H9 (cell line): ENCODE measurements at places on chromosomes 1 and 21. TPM values are rescaled to one million over a fixed set of nuclear protein-coding genes. Genes with fewer than 3 reads are reported as not detected.

DNA sequence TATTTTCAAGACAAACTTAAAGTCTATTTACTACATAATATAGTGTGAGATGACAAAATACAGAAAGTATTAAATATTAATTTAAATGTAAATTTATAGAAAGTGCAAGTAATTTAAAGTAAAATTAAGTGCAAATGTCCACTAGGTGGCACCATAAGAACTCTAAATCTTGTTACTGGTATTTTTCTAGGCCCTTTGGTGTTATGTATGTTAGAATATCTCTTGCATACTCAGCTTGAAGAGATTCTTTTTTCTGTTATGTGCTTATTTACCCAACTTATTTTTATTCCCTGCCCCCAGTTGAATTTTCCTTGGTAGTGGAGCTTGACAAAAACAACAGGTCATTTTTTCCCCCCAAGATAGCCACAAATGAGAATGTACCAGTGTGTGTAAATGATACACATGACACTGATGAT is 71.5 kb downstream of the RPS6KC1 start:
- no peaks in the 10 kb centered on the region for H3K4me1 ChIP-seq
- H3K4me3 ChIP-seq = no peak overlapping the region
- no peak overlapping the region for H3K27ac ChIP-seq
- H3K27me3 ChIP-seq = no peaks in the 10 kb centered on the region

DNA sequence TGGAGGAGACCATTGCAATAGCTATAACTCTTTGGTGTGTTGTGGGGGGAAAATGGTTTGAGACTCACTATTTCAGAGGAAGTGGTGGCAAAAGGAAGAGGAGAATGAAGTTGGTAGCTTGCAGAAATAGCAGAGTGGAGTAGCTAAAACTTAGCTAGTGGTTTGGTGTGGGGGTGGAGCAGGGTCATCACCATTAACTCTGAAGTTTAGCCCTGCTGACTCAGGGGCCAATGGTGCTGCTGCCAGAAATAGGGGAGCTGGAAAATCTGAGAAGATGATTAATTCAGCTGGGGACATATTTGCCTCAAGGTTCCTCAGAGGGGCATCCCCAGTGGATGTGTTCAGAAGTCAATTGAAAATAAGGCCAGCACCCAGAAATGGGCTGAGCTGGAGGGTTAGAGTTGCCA is 65.4 kb downstream of the RUNX1 start:
- no peaks in the 10 kb centered on the region for H3K27me3 ChIP-seq
- H3K4me1 ChIP-seq = no peaks in the 10 kb centered on the region; the same call in 1 of the 2 replicates
- no peaks in the 10 kb centered on the region for H3K36me3 ChIP-seq
- no peak for DNase-seq
- no peak overlapping the region for H3K27ac ChIP-seq

DNA sequence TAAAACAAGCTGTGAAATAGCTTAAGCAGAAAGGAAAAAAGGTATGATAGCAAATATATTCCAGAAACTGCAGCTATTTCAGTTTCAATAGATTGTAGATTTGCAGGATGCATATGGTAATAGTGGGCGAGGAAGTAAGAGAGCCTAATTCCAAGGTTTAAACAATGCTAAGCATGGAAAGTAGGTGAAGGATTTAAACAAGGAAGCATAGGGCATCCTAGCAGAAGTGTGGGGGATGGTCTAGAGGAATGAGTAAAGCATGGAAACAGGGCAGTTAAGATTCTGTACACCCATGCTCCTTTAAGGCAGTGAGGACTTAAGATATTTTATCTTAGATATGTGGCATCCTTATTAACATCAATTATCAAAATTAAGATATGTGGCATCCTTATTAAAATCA is 2.6 kb downstream of the IVNS1ABP start:
- no peak overlapping the region for H3K27ac ChIP-seq
- peak overlapping the region; percentile 96 for H3K4me3 ChIP-seq
- peaks cover 5% of the 10 kb centered on the region for H3K36me3 ChIP-seq
- peaks cover 2% of the 10 kb centered on the region; the same call in 1 of the 2 replicates for H3K4me1 ChIP-seq

DNA sequence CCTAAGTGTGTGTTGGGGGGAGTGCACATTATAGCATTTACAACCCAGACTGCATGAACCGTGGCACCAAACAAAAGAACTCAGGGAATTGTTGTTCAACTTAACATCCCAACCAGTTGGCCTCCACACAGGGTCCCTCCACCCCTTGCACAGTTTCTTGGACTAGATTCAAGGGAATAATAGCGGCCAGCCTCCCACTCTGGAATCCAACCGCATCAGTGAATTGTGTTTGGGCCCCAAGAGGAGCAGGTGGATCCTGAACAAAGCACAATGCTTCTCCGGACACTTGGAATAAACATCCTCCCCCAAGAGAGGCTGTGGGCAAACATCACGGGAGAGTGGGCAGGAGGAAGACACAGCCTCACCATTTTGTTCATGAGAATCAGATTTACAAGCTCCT is 18.2 kb downstream of the CD34 start:
- H3K4me1 ChIP-seq = no peaks in the 10 kb centered on the region
- H3K27ac ChIP-seq = no peak overlapping the region
- no peak overlapping the region for H3K4me3 ChIP-seq
- H3K27me3 ChIP-seq = no peaks in the 10 kb centered on the region
- H3K36me3 ChIP-seq = no peaks in the 10 kb centered on the region
- no peak for DNase-seq

DNA sequence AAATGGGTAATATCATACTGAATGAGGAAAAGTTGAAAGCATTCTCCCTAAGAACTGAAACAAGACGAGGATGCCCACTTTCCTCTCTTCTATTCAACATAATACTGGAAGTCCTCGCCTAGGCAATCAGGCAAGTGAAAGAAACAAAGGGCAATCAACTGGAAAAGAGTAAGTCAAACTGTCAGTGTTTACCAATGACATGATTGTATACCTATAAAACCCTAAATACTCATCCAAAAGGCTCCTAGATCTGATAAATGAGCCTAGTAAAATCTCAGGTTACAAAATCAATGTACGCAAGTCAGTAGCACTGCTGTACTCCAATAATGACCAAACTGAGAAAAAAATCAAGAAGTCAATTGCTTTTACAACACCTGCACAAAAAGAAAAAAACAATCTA is 575.8 kb upstream of the PRMT6 start:
- H3K36me3 ChIP-seq = peaks cover 16% of the 10 kb centered on the region
- no peak overlapping the region for H3K4me3 ChIP-seq
- no peak overlapping the region for H3K27ac ChIP-seq
- H3K27me3 ChIP-seq = no peaks in the 10 kb centered on the region
- H3K4me1 ChIP-seq = no peaks in the 10 kb centered on the region
- no peak for DNase-seq

GRCh38 chr1:86472767-86473166 is 4.0 kb downstream of the CLCA1 start:
- H3K36me3 ChIP-seq = no peaks in the 10 kb centered on the region
- no peak for DNase-seq
- no peak overlapping the region for H3K4me3 ChIP-seq

DNA sequence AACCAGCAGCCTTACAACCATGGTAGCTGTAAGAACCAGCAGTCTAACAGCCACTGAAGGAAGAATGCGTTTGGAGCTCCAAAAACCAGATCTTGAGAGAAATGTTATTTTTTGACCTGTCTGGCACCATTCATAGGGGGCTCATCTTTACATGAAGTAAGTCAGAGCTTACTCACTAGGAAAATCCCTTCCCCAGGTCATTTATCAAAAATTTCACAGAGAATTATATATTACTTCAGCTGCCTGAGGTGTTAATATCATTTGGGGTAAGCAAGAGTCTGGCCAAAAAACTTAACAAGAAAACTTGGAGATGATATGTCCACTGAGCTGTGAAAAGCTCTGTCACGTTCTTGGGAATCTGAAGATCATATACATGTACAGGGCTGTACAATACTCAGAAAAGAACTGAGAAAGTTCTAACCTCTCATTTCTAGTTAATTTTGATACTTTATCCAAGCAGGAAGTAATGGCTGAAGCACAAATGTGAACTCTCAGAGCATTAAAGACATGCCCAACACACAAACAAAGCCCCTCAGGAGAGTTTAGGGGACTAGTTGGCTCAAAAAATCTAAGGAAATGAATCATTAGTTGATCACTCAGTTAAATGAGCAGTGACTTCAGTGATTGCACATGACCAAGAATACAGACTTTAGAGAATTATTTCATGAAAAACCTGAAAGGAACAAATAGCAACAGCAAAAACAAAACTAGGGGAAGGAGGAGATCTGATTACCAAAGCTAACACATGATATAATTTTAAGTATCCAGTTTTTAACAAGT is 681.1 kb downstream of the LTN1 start:
- no peak overlapping the region for H3K27ac ChIP-seq
- DNase-seq = no peak
- H3K4me3 ChIP-seq = no peak overlapping the region
- no peaks in the 10 kb centered on the region for H3K4me1 ChIP-seq

DNA sequence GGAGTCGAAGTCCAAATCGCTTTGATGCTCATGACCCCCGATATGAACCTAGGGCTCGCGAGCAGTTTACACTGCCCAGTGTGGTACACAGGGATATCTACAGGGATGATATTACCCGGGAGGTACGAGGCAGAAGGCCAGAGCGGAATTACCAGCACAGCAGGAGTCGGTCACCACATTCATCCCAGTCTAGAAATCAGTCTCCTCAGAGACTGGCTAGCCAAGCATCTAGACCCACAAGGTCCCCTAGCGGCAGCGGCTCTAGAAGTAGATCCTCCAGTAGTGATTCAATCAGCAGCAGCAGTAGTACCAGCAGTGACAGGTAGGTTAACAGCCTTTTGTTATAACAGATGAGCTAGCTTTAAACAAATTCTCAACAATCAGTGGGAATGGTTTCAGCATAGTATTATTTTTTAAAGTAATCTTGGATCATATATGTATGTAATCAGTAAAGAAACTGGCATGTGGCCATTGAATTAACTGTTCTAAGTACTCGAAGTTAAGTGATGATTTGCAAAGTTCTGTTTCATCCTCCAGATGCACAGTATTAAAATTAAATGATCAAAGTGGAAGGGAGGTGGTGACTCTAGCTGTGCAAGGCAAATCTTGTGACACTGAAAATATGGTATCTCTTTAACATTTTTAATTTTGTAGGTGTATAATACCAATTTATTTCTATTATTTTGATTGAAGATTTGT is 29.0 kb downstream of the SPEN start:
- no peaks in the 10 kb centered on the region for H3K27me3 ChIP-seq

DNA sequence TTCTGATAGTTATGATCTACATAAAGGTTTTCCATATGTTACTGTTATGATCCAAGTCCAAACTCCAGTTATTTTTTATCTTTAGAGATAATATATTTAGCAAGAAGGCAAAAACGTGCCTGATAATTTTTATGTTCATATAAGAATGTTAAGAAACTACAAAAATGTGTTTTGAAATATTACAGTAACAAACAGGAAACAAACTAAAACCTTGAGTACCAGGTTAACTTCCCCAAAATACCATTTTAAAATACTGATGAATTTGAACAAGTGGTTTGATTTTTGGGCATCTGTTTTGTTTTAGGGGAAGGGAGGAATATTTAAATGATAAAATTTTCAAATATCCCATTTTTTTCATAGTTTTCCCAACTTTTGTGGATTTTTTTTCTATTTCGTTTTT is 124.8 kb downstream of the NR5A2 start:
- H3K4me3 ChIP-seq = no peak overlapping the region
- no peaks in the 10 kb centered on the region for H3K27me3 ChIP-seq
- H3K27ac ChIP-seq = no peak overlapping the region
- H3K4me1 ChIP-seq = no peaks in the 10 kb centered on the region

DNA sequence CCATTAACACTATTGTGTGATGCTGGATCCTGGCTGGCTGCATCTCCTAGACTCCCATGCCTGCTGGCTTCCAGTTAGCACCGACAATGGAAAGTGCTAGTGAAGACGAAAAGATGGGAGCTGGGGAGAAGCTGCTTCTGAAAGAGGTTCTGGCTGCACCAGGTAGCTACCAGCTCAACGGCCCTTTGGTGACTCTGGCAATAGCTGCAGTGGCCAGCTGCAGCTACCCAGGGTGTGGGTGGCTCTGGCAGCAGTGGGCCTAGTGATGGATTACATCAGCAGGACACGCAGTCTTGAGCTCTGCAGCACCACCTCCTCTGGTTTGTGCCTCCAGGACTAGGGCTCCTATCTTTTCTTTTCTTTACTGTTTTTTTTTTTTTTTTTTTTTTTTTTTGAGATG is 662.6 kb downstream of the MATN1 start:
- no peak overlapping the region for H3K27ac ChIP-seq
- no peak overlapping the region for H3K4me3 ChIP-seq

DNA sequence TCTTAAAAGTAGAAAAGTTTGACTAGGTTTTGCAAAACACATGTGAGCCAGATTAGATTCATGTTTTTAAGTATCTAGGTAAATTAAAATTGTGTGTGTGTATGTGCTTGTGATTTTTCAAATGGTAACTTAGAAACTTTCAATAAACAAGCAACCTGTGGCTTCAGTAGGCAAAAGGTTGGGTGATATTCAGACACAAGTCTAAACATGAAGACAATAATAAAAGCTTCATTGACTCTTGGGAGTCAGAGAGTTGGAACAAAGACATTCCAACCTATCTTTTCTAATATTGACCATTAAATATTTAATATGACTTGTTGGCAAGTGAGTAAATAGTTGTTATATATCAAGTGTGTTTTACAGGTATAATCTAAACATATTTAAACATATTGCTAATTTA is 1049.6 kb upstream of the ADGRL4 start:
- H3K4me3 ChIP-seq = no peak overlapping the region
- peaks cover 4% of the 10 kb centered on the region; the same call in 1 of the 3 replicates for H3K36me3 ChIP-seq
- no peak overlapping the region for H3K27ac ChIP-seq
- no peaks in the 10 kb centered on the region for H3K27me3 ChIP-seq
- no peaks in the 10 kb centered on the region for H3K4me1 ChIP-seq

- no peak overlapping the region for H3K27ac ChIP-seq
- H3K36me3 ChIP-seq = peaks cover 37% of the 10 kb centered on the region
- H3K27me3 ChIP-seq = no peaks in the 10 kb centered on the region
- no peaks in the 10 kb centered on the region for H3K4me1 ChIP-seq
These were observed 22.2 kb downstream of the FNDC5 start for GRCh38 chr1:32848354-32849063.

GRCh38 chr1:30742300-30742962 is 15.1 kb downstream of the LAPTM5 start:
- no peaks in the 10 kb centered on the region for H3K27me3 ChIP-seq
- no peaks in the 10 kb centered on the region for H3K36me3 ChIP-seq
- H3K27ac ChIP-seq = no peak overlapping the region
- peaks cover 3% of the 10 kb centered on the region; the same call in 1 of the 2 replicates for H3K4me1 ChIP-seq
- no peak overlapping the region for H3K4me3 ChIP-seq

The ITLN2 gene
- total RNA-seq = 2.4 and 2.9 TPM in 2 replicates

The C1orf74 gene
- total RNA-seq = 2.1 and 2.4 TPM in 2 replicates

The FOXD2 gene
- total RNA-seq = 0.07 TPM in 1 of 2 replicates, not detected in the other

The LAMTOR2 gene
- total RNA-seq = 50.6 and 55.0 TPM in 2 replicates

The ADORA3 gene
- not detected in 2 replicates for total RNA-seq

The PRAMEF26 gene
- total RNA-seq = not detected in 2 replicates

The OLFML2B gene
- 1.3 and 1.4 TPM in 2 replicates for total RNA-seq
